GM19239 (cell line): ENCODE measurements at places on chromosomes 11 and 22.

DNA sequence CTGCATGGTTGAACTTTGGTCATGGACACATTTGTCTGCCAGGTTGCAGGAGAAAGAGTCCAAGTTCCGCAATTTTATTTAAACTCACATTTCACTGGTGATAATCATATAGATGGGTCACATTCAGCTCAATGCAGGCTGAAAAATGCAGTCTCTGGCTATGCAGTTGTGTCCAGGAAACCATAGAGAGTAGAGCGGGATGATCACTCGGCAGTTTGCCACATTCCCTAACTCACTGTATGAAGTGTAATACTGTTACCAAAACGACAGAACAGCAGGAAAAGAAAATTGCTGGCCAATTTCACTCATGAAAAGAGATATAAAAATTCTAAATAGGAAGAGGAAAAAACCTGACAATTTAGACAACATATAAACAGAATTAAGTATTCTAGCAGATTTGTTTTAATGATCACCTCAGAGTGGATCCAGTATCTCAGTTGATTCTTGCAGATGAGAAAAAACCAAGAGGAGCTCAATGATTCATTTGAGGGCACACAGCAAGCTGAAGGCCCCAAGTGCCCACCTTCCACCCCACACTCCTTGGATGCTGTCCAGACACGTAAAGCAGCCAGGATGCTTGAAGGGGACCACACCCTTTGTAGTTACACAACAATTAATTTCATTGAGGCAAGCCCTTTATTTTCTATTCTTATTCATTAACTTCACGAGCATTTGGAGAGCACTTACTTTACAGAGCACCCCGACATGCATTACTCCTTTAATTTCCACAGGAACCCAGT, 422.3 kb downstream of the SOX6 start:
- no peak for DNase-seq

GRCh38 chr11:105553025-105553424, 56.8 kb upstream of the GRIA4 start:
- no peak for DNase-seq

DNA sequence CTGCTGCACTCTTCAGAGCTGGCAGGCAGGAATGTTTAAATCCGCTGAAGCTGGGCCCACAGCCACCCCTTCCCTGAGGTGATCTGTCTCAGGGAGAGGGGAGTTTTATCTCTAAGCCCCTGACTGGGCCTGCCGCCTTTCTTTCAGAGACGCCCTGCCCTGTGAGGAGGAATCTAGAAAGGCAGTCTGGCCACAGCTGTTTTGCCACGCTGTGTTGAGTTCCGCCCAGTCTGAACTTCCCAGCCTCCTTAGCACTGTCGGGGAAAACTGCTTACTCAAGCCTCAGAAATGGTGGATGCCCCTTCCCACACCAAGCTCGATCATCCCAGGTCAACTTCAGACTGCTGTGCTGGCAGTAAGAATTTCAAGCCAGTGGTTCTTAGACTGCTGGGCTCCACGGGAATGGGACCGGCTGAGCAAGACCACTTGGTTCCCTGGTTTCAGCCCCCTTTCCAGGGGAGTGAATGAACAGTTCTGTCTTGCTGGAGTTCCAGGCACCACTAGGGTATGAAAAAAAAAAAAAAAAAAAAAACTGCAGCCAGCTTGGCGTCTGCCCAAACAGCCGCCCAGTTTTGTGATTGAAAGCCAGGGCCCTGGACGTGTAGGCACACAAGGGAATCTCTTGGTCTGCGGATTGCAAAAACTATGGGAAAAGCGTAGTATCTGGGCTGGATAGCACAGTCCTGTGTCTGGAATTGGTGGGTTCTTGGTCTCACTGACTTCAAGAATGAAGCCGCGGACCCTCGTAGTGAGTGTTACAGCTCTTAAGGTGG, 127.4 kb downstream of the SPON1 start:
- DNase-seq: no peak

DNA sequence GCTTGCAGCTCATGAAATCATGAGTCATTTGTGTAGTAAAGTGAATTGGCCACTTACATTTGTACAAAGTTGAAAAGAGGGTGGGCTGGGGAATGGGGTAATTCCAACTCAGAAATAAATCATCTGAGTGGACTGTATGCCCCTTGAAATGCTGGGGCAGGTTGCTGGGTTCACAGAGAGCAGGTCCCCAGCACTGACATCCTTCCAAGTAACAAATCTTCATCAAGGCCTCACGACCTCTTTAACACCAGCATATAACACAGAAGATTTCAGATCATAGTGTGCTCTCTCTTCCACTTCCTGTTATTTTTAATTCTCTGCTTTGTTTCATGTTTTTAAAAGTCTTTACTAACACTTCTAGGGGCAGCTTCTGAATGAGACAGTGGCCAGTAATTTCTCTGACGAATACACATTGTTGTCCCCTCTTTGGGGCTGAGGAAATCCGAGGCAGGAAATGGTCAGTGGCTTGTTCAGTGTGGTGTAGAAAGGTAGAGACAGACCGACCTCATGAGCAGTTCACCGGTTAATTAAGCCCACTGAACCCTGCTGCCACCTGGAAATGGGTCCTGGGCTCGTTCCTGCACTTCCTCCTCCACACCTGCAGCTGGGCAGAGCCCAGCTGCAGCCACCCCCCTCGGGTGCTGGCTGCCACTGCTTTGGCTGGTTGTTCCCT, 127.7 kb downstream of the MAML2 start:
- DNase-seq: peak; percentile 27

GRCh38 chr11:24408202-24408601, 88.7 kb upstream of the LUZP2 start:
- no peak for DNase-seq

- no peak for DNase-seq
Observed at GRCh38 chr11:106728379-106728778, 289.9 kb downstream of the GUCY1A2 start.

DNA sequence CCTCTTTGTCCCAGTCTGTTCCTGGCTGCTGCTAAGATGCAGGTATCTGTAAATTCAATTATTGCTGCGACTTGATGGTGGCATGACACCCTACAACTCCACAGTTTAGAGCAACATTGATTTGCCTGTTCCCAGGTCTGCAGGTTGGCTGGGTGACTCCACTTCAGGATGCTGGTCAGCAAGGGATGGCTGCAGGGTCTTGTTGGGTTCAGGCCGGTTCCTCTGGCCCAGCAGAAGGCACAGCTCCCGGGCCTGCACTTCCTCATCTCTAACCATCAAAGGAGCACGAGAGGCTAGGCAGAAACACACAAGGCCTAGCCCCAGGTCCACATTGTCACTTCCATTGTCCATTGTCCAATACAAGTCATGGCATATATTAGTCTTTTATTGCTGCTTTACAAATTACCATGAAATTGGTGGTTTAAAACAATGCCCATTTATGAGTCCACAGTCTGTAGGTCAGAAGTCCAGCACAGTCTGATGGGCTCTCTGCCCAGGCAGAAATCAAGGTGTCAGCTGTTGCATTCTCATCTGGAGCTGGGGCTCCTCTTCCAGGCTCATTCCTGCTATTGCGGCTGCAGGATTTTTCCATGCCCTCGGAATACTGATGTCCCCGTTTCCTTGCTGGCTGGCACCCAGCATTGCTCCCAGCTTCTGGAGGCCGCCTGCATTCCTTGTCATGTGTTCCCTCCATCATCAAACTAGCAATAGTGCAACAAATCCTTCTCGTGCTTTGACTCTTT, 96.6 kb upstream of the LMO1 start:
- no peak for DNase-seq

- no peak for DNase-seq
Observed at GRCh38 chr11:63042596-63042995, 27.0 kb upstream of the SLC22A8 start.

DNA sequence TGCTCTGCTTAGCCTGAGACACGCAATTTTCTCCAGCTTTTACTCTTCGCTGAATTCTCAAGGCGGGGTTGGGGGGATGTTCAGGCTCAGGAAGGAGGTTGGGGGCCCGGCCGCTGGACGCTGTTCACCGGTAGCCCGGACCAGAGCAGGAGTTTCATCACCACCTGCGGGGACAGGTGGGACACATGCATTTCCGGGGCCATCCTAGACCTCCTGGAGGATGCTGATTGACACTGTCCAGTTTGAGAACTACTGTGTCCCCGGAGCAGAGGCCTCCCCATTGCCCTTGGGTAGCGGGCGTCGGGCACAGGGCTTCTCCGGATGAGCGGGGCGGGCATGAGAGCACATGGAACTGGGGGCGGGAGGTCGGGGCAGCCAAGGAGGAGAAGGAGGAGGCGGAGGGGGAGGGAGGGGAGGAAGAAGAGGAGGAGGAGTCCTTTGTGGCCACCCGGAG, 144.0 kb upstream of the GRK3 start:
- no peak for DNase-seq

- DNase-seq: no peak
Observed at GRCh38 chr11:106496677-106497076, 419.2 kb downstream of the AASDHPPT start.

DNA sequence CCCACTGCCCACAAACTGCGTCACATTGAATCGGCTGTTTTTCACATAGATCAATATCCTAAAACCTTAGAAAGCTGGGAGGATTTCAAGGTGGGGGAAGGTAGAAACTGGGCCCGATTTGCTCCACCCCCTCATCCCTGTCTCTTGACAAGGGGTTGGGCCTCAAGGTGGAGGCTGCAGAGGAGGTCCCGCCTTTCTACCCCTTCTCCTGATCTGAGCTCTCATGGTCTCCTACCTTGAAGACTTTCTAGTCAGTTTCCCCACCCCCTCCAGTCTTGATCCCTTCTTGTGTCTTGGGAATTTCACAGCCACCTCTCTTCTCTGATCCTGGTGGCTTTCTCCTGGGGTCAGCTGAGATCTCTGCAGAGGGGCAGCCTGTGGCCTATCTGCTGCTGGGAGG, 4.5 kb upstream of the STARD10 start:
- DNase-seq: no peak

GRCh38 chr11:65274735-65275682, 13.2 kb downstream of the POLA2 start:
- no peak for DNase-seq

- DNase-seq: no peak
Observed at GRCh38 chr11:72112978-72113808, 698 bp upstream of the ANAPC15 start.

- no peak for DNase-seq
Observed at GRCh38 chr11:115477410-115477809, 26.8 kb downstream of the CADM1 start.

DNA sequence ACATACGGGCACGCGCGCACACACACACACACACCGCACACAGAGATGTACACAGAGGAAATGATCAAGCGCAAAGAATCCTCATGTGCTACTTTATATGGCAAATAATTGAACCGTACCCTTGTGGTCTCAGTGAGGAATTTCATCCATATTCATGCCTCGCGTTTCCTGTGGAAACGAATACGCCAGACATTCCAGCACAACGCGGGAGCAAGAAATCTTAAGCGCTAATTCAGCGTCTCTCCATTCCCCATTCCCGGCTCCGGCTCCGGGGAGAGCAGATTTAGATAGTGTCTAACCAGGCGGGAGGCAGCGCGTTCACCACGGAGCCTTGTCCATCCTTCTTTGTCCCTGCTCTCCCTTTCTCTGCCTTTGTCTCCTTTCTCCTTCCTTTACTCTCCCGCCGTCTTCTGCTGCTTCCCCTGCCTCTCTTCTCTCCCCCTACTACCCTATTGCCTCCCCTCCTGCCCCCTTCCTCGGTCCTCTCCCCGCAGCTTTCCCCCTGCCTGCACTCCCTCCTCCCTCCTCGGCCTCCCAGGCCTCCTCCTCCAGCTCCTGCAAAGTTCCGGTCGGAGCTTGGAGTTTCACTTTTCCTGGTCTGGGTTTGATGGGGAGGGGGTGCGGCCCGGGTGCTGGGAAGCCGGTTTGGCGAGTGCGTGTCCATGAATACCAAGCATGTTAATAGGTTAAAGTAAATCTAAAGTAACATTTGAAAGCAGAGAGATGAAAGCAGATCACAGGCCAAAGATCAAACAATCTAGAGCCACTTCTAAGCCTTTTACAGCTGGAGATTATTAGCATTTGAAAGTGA, 579.3 kb downstream of the BUD13 start:
- no peak for DNase-seq

DNA sequence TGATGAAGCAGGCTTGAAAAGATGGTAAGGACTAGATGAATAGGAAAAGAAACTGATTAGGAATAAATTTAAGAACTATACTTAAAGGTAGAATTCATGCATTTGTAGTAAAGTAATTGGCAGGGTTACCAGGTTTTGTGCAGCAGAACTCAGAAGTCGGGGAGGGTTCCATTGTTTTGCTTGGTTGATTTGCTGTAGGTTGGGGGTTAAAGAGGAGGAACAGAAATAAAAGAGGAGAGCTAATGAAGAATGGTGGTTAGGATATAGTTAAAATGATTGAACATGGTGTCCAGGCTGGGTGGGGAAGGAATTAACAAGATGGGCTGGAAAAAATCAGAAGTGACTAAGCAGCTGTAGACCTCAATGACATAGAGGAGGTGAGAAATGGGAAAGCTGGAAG, 5.5 kb upstream of the SPON1 start:
- DNase-seq: no peak

- no peak for DNase-seq
Observed at GRCh38 chr11:109553284-109553683, 131.3 kb downstream of the C11orf87 start.

GRCh38 chr11:20310137-20310536, 53.4 kb upstream of the HTATIP2 start:
- no peak for DNase-seq

GRCh38 chr11:110075105-110075846, 17.9 kb upstream of the ZC3H12C start:
- DNase-seq: no peak

DNA sequence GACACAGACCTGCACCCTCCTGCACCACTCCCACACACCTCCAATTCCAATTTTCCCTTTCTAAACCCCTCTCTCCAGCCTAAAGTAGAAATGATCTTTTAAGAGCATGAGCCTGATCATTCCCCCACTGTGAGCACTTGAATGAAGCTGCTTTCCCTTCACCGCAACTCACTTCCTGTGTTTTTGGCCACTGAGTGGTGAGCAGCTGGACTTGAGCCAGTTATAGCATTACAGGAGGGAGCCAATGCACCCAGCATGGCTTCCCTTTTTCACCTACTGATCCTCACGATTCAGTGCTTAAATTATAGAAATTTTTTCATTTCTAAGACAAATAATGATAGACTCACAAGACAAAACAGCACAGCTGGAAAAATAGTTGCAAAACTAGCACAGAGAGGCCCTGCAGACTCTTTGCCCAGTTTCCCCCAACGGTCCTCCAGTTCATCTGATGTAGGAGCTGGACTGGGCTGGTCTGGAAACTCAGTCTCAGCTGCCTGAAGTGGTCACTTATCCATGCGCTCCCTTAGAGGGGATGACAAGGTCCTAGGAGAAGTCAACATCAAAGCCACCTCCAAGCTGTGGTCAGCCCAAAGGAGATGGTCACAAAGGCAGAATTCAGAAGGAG, 9.7 kb upstream of the APOL4 start:
- DNase-seq: no peak
